ENCODE measurements at places on chromosomes 16 and 17.

GRCh38 chr16:14510581-14510938 is 119.5 kb downstream of the PARN start:
- no peak for DNase-seq

DNA sequence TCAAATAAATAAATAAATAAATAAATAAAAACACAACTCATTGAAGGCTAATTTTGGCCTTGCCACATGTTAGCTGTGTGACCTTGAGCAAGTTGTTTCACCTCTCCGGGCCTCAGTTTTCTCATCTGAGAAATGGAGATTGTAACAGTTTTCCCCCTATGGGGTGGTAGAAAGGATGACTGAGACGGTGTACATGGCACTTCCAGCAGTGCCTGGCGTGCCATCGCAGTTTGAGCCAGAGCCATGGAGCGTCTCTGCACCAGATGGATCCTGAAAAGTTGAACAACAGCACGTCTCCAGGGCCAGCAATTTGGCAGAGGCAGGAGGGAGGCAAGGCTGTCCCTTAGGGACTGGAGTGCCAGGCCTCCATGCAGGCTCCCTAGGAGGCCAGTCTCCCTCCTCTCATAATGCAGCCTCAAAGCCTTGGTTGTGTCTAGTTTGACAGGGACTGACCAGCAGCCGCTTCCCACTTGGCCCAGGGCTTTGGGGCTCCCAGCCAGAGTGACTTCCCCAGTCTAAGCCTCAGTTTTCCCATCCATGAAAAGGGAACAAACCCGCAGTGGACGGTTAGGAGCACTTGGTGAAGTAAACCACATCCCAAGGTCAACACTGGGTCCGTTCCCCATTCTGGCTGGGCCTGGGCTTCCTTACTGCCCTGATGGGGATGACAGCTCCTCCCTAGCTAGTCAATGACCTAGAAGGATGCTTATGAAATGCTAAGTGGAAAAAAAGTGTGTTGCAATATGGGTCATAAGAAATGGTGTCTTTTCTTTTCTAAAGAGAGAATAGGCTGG is 19.3 kb downstream of the SOCS1 start:
- no peak for DNase-seq

- no peak for DNase-seq
Measured at GRCh38 chr16:19715566-19715965, 2.5 kb downstream of the KNOP1 start.

- DNase-seq = no peak
Measured at GRCh38 chr17:37239690-37240334, 136.0 kb upstream of the C17orf78 start.

- DNase-seq = no peak
Measured at GRCh38 chr17:73091410-73091769, 1.1 kb downstream of the SLC39A11 start.

GRCh38 chr16:64469906-64470702 is 651.8 kb downstream of the CDH11 start:
- DNase-seq = no peak

GRCh38 chr16:73059779-73060615 is 12.1 kb upstream of the ZFHX3 start:
- DNase-seq = no peak

- DNase-seq = no peak
Measured at GRCh38 chr16:3573146-3573815, 3.9 kb downstream of the NLRC3 start.

DNA sequence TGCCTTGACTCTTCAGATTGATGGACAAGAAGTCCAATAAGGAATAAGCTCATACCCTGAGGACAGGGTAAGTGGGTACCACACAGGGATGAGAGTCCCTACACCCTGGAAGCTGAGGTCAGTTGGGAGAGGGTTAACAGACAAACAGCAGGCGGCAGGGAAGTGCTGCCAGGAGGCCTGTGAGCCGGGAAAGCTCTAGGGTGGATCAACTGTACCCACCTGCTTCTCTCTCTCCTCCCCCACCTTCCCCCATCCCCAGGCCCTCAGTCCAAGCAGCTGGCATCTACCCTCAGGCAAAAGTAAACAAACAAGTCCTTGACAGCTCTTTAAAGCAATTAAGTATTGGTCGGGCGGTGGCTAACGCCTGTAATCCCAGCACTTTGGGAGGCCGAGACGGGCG is 20.7 kb upstream of the MYLK3 start:
- DNase-seq = no peak

DNA sequence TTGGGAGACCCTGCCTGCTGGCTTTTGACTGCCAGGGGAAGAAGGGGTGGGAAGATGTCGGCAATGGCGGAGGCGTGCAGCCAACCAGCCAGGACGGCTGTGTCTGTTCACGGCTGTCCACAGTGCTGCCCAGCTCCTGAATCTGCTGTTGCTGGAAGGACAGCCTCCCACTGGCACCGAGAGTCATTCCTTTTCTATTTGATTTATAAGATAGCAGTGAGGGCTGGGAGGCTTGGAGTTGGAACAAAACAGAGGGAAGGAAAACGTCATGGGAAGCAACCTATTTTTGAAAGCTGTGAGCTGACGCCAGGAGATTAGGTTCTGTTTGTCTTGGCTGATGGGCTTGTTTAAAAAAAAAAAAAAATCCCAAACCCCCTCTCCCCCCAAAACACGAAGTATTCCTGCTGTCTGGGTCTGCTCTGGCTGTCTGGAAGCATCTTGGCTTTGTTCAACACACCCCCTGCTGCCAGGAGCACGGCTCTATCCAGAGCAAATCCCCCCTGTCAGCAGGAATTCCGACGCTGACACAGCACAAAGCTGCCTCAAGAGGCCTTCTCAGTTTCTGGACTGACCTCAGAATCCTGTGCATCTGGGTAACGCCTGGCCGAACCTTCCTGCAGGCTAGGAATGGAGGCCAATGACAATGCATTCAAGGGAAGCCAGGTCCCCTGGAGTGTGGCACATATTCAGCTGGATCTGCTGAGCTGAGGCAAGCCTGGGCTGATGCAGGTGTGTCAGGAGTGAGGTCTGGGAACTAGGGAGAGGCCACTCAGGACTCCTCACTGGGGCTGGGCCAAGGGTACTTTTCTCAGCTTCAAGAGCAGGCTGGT is 41.0 kb upstream of the SREBF1 start:
- DNase-seq = peak; percentile 27

DNA sequence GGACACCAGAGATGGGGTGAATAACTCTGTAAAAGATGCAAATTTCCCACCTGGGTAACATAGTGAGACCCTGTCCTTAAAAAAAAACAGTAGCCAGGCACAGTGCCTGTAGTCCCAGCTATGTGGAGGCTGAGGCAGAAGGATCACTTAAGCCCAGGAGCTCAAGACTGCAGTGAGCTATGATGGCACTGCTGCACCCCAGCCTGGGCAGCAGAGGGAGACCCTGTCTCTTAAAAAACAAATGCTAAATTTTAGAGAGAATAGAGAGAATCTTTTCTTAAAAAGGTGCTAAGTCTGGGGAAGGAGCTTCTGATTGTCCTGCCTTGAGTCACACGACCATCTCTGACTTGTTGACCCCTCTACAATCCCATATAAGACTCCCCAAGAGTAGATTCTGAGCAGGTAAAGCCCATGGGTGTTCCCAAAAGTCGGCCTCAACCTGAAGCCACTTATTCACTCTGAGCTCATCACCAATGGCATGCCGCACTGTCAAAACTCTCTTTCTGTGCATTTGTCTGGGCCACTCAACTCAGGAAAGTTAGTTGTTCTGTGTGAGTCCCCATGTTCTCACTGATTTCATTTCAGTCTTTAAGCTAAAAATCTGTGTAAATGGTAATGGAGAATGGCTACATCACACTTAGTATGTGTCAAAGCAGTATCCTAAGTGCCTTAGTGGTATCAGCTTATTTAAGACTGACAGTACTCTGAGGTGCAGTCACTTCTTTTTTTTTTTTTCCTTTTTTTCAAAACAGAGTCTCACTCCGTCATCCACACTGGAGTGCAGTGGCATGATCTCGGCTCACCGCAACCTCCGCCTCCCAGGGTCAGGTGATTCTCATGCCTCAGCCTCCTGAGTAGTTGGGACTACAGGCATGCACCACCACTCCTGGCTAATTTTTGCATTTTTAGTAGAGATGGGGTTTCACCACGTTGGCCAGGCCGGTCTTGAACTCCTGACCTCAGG is 41.6 kb downstream of the PRKCB start:
- no peak for DNase-seq

DNA sequence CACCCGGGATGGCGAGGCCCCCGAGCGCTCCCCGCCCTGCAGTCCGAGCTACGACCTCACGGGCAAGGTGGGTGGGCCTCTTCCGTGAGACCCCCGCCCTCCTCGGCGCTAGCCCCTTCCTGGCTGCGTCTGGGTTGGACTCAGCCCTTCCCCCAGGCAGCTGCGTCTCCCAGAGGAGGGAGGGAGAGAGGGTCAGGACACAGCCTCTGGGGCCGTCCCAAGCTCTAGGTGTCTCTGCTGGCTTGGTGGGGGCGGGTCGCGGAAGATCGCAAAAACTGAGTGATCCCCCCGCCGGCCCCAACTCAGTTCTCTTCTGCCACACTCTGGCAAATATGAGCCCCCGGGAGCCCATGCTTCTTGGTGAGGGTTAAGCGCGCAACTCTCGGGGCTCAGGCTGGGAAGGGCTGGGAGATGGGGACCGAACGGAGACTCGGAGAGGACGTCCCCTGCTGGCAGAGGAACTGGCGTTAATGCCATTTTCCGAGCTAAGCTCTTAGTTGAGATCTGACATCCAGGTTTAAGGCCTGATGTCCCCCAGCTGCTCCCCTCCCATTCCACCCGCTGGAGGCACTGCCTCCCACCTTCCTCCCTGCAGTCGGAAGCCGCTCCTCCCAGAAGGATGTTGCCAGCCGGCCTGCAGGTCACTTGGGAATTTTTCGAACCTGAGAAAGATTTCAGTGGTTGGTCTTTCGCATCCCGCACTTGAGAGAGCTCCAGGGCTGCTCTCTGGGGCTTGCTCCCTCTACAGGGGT is 419 bp downstream of the RAB37 start:
- DNase-seq = no peak

DNA sequence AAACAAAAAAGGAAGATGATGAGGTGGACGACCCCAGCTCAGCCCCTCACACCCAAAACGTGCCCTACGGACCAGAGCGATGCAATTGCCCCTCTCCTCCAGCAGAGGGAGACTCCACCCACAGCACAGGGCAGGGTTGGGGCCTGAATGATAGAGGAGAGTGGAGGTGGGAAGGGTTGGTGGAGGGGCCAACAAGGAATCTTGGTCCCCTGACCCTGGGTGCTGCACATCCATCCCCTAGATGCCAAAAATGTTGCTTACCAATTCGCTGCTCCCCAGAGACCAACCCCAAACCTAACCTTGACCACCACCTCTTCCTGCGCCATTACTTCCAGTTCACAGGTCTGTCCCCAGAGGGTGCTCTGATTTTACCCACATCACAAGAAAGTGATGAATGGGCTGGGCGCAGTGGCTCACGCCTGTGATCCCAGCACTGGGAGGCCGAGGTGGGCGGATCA is 12.9 kb downstream of the P2RX5 start:
- DNase-seq = no peak

DNA sequence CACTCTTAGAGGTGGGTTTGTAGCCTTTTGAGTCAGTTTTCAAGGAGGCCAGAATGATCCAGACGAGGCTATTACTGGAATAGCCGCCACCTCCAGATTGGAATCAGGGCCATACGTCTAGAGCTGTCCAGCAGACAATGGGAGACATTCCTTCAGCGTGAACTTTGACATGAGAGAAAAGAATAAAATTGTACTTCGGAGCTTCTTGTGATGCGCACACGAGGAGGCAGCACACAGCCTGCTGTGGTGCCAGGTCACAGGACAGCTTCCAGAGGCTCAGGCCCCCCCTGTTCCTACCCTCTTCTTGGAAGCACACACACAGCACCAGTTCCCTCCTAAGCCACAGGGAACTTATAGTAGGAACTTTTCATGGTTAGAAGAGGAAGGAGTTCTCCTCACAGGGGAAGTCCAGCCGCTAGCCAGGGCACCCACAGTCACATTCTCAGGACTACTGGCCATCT is 81.0 kb downstream of the VPS53 start:
- DNase-seq = no peak

DNA sequence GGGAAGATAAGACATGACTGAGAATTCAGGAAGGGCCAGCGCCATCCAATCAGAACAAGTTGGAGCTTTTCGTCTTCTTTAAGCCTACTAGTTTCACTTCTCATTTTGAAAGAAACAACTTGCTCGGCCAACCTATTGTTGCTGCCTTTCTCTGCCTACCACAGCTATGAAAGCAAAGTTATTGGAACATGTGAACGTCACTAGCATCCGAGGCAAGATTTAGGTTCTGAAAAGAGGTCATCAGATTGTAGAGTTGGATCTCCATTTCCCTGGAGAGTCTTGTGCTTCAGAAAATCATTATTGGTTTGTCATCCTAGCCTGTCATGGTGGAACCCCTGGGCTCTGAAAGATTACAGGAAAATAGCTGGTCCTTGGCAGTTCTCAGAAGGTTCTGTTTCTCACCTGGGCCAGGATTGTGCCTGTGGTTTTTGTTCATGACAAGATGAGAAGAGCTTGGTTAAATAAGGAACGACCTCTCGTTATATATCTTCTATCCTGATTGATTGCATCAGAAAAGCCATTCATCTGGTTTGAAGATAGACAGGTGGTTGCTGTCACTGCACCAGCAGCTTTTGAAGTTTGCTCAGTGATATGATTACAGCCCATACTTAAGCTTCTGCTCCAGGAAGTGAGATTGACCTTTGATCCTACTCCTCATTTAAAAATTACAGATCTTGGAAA is 25.3 kb downstream of the CDH13 start:
- no peak for DNase-seq

GRCh38 chr17:76681222-76682137 is 29.3 kb downstream of the MXRA7 start:
- DNase-seq = no peak

DNA sequence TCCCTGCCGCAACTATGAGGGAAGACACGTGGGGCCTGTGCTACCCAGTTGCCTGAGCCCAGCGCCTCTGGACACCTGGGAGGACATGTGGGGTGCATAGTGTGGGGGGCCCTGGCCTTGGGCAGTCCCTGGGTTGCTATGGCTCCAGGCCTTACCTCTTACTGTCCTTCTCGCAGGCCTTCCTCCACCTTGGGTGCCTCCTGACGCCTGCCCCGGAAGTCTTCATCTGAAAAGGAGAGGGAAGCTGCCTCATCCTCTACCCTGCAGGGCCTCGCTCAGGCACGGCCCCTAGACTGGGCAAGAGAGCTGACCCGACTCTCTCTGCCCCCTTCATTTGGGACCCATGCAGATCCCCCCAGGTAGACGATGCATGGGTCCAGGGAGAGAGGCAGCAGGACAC is 16.5 kb upstream of the MRPS23 start:
- DNase-seq = no peak

GRCh38 chr16:12320298-12320706 is 343.8 kb downstream of the SNX29 start:
- DNase-seq = no peak

- DNase-seq = no peak
Measured at GRCh38 chr16:77758046-77758445, 30.3 kb upstream of the VAT1L start.

Measured in esophagus squamous epithelium (tissue), 5 donors.